ENCODE measurements at places on chromosomes 16 and 17.

DNA sequence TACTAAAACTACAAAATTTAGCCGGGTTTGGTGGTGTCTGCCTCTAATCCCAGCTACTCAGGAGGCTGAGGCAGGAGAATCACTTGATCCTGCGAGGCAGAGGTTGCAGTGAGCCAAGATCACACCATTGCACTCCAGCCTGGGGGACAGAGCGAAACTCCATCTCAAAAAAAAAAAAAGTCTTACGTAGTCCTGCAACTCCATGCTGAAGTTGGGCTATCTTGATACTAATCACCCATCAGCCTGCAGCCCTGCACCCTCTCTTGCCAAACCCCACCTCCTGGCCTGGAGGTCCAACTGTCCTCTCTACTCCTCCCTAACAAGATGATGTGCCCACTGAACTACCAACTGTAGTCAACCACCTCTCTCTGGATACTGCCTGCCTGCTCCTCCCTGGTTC, 4.8 kb downstream of the TMEM170A start:
- no peak for DNase-seq

- DNase-seq: no peak
Observed at GRCh38 chr17:7124923-7125322, 10.3 kb upstream of the ASGR2 start.

DNA sequence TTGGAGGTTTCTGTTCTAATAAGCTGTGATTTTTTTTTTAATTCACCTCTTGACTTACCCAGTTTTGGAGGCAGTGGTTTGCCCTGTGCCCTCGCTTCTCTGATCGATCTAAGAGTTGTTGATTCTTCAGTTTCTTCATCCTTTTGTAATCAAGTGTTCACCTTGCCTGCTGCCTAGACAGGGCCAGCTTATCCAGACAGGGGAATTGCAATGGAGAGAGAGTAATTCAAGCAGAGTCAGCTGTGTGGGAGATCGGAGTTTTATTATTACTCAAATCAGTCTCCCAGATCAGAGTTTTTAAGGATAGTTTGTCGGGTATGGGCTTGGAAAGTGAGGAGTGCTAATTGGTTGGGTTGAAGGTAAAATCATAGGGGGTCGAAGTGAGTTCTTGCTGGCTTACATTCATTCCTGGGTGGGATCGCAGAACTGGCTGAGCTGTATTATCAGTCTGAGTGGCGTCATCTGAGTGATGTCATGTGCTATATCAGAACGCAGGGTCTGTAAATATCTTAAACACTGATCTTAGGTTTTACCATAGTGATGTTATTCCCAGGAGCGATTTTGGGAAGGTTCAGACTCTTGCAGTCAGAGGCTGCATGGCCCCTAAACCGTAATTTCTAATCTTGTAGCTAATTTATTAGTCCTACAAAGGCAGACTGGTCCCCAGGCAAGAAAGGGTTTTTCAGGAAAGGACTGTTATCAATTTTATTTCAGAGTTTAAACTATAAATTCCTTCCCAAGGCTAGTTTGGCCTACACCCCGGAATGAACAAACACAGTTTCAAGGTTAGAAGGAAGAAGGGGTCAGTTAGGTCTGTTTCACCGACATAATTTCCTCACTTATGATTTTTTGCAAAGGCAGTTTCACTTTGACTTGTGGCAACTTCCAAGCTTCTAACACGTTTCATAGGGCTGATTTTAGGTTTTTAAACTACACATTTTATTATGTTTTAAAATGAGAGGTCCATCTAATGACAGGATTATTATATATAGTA, 21.5 kb upstream of the KCNJ16 start:
- no peak for DNase-seq

- DNase-seq: peak; percentile 97
Observed at GRCh38 chr17:39952680-39953470, 9.9 kb upstream of the GSDMA start.

DNA sequence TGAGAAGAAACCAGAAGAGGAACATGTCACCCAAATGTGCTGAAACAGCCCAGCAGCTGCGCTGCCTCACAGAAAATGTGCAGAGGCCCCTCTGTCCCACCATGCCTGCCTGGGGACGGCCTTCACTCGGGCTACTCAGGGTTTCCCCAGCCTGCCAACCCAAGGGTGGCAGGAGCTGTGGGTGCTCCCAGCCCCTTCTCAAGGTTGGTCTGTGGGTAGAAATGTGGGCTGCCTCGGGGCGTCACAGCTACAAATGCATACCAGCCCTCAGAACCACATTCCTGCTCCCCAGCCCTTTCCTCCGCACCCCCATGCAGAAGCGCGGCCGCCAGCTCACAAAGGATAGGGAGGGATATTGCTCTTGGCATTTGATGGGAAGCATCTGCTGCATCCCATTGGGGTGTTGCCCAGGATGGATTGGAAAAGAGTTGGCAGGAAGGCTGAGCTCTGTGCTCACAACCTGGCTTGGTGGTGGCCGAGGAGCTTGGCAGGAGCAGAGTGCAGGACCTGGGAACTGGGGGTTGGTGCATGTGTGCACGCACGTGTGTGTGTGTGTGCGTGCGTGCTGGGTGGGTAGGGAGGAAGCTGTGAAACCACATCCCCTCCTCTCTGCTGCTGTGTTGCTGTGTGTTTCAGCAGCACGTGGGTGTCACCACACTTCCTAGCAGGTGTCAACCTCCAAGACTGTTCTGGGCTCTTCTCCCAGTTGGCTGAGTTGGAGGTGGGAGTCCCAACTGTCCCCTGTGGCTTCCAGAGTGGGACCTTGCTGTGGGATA, 304.4 kb downstream of the SEC14L1 start:
- no peak for DNase-seq

GRCh38 chr16:77790912-77791311, 2.5 kb downstream of the VAT1L start:
- no peak for DNase-seq

GRCh38 chr16:72397876-72398275, 225.9 kb upstream of the PMFBP1 start:
- no peak for DNase-seq

- no peak for DNase-seq
Observed at GRCh38 chr16:66365651-66366050, 840 bp upstream of the CDH5 start.

GRCh38 chr16:80512593-80512853, 28.3 kb upstream of the DYNLRB2 start:
- no peak for DNase-seq

GRCh38 chr17:2921443-2921842, 125.2 kb downstream of the RAP1GAP2 start:
- DNase-seq: no peak

DNA sequence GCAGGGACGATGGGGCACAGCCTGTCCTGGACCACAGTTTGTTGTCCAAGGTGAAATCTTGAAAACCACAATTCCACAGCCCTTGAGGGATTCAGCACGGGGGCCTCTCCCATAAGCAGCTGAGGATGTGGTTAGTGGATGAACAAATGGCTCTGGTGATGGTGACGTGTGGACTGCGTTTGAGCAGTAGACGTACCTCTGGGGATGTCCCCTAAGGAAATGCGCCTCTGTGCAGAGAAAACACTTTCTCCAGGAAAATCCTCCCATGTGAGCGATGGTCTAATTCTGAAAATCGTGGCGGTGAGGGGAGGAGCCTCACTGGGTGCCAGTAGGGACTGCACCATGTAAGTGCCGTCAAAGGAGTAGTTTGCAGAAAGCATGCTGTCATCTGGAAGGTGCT, 2.7 kb upstream of the SEPTIN12 start:
- no peak for DNase-seq

GRCh38 chr16:72457243-72457940, 285.4 kb upstream of the PMFBP1 start:
- DNase-seq: no peak

GRCh38 chr16:27929818-27930217, 133.7 kb downstream of the GSG1L start:
- DNase-seq: no peak

- peak; percentile 66 for DNase-seq
Observed at GRCh38 chr17:27576477-27577083, 54.4 kb upstream of the LGALS9 start.

DNA sequence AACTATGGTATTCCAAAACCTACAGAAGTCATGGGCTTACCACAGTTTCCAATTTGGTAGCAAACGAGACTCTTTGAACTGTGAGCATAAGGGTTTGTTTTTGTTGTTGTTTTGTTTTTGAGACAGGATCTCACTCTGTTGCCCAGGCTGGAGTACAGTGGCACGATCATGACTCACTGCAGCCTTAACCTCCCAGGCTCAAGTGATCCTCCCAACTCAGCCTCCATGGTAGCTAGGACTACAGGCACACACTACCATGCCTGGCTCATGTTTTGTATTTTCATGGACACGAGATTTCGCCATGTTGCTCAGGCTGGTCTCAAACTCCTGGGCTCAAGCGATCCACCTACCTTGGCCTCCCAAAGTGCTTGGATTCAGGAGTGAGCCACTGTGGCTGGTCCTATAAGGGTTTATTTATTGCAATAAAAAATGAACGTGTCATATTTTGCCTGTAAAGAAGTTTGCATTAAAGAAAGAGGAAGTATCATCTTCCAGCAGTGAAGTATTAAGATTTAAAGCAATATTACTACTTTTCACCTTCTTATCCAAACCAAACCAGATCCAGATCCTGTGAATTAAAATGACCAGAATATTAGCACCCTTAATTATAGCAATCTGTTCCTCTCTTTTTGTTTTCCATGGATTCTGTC, 37.2 kb downstream of the KCNJ2 start:
- DNase-seq: no peak

DNA sequence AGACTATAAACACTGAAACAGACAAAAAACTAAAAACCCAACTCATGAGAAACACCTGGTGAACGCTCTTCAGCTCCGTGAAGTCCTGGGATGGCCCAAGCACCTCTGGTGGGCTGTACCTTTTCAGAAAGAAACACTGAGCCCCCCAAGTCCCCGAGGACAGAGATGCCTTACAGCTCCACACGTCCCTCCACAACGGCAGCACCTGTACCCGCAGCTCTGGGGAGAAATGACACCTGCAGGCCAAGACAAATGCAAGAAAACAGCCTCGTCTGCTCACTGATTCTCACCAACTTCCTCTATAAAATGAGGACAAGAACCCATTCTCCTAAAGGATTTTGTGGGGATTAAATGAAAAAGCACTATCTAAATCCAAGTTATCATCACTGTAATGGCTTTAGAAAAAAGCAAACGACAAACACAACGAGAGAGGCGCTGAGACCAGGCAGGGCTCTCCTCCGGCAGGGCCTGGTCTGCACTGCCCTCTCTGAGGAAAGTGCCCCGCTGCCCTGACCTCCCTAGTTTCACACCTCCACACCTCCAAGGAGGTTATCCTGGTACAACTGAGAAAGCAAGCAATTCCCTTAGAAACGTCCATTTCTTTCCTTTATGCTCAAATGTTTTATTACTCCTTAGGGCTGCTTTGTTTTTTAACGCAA, 114.9 kb downstream of the ZNF778 start:
- no peak for DNase-seq

- no peak for DNase-seq
Observed at GRCh38 chr16:19123535-19124178, 9.9 kb downstream of the ITPRIPL2 start.

DNA sequence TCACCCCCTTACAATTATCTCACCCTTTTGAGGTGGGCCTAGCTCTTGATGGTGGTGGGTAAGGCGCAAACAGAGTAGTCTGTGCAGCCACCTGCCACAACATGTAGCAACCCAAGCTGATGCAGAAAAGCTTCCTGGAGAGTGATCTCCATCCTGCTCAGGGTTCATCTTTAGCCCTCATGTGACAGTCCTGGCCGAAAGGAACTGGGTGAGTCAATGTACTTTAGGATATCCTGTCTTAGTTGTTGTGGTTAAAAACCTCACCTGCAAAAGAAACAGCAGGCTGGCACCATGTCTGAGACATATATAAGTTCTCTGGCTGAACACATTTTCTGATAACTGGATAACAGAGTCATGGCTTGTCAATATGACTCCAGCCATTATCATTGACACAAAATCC, 183.5 kb upstream of the CPHXL start:
- no peak for DNase-seq
